AG08396 (cell line): ENCODE measurements at places on chromosomes 12 and 14.
A peak's percentile ranks its signal among the peaks of the same experiment; 100 is the strongest.

DNA sequence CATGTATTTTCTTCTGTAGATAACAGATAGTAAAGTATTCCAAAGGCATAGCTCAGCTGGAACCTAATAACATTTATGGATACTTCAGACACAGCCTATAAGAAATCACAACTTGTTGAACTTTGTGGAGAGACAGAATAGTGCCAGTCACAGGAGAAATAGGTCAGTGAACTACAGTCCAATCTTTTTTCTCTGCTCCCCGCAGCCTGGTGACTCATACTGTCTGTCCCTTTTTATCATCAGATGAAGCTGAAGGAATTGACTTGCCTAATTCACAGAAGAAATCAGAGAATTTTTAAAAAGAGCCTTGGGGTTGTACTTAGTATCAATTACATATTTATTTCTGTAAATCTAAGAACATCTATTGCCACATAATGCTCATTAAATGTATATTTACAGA is 222.3 kb downstream of the ALG10 start:
- DNase-seq, result no peak

DNA sequence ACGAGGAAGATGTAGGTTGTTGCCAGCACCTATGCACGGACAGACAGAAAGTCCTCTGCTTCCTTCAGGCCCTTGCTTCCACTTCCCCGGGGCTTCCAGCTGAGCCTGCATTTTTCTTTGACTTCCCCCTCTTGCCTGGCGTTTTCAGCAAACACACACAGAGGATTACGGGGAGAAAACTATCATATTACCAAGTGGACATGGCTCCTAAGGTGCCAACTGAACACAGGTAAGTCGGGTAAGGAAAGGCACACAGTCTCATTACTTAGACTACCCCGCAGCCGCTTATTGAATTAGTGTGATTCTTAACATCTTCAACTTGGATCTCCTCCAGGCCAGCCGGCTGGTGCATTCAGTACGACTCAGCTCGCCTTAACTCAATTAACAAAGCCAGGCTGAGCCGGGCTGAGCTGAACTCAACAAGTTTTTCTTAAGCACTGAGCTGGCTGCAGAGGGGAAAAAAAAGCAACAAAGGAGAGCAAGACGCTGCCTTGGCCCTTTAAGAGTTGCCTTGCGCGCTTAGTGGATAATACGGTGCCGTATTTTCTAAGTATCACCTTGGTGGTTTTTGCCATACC is 19.2 kb upstream of the MAP1LC3B2 start:
- DNase-seq, result no peak

GRCh38 chr12:68306564-68306963 is 25.6 kb downstream of the MDM1 start:
- no peak for DNase-seq

DNA sequence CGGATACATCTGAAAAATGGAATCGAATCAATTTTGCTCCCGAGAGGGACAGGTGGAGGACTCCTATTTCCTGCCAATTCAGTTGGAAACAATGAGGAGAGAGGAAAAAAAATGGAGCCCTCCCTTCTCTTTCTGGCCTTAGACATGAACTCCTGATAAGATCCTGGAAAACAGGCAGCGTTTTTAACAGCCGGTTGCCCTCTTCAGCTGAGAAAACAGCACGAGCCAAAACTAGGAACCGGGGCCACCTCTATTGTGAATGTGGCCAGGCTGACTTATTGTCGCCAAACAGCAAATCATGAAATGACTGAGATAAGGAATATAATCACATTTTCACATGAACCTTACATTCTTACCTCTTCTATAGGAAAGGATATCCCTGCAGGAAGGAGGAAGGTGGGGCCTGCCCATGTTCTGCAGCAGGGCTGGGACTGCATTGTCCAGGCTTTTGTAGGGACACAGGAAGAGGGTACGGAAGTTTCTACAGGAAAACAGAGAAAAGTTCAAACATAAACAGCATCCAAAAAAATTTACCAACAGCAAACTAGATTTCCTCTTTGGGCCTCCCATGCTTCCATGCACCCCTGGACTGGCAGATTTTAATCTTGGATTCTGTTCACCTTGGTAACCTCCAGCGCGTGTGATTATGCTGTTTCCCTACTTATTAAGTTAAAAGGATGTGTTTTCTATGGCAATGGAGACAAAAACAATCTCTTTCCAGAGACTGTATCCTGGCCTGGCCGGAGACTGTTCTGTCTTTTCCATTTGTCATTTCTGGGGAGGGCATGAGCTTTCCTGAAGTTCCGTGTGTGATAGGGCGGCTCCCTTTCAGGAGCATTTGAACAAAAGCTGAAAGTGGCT is 29.0 kb upstream of the ELK3 start:
- DNase-seq, result no peak

DNA sequence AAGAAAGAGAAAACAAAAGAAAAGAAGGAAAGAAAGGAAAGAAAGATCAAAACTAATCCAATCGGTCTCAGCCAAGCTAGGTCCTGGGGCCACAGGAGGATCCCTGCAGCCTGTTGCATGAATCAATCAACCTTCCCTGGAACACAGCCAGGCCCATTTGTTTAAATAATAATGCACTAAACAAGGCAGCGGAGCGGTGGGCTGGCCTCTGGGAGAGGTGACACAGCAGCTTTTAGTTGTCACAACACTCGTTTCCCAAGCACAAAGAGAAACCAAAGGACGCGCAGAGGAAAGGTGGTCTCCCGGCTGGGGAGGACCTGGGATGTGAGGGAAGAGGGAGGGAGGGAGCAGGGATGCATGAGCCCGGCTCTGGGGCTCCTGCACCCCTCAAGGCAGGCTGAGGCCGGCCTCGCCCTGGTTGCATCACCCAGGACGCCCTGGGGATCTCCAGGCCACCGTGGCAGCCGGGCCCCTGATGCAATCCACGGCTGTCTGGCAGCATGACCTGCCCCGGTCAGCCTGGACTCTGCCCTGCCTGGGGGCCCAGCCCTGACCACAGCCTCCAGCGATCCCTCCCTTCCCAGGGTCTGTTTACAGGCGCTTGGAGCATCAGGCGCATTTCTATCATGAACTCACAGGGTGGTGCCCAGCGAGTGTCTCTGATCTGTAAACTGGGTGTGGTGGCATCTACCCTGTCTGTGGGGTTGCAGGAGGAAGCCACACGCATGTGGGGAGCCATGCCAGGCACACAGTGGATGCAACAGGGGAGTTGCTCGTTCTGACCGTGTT is 32.5 kb downstream of the MMP17 start:
- peak; percentile 76 for DNase-seq

DNA sequence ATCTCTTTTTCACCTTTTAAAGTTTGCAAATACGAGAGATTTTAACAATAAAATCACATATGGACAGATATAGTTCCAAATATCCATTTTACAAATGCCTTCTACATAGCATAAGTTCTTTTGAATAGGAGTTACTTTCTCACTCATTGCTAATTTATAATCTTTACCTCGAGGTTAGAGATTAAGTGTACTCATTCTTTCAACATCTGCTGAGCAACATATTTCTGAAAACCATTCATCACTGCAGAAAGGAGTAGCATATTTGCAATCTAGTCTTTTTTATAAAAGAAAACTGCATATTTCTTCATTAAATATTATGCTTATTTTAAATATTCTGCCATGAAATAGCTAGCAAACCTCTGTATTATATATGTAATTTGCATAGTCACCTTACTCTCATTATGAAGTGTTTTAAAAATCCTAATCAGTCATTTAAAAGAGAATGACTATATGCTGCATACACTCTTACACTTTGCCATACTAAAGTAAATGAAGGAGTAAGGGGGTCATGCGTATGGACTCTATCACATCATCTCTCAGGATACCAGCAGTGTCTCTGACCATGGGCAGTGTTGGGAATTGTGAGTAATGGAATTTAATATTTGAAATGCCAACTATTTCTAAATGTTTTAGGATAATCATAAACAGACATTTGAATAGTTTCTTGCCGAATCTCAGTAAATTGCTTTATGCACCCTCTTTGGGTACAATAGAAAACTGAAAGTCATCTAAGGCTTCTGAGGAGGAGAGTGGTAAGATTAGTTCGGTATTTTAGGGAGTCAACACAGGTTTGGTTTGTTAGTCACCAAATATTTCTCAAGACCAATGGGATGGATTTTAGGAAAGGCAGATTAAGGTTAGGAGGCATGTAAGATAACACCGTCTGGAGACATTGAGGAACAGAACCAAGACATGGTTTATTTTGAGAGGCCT is 524.8 kb upstream of the ATP2B1 start:
- DNase-seq, result no peak

DNA sequence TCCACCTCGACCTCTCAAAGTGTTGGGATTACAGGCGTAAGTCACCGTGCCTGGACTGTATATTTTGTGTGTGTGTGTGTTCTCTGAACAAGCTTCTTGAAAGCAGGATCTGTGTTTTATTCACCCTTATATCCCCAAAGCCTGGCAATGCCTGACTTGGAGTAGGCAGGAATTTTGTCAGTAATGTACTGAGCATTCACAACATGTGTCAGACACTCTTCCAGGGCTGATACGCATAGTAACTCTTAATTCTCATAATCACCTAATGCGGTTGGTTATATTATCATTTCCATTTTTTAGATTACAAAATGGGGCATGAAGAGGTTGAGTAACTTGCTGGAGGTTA is 50.4 kb upstream of the PLEKHG3 start:
- DNase-seq, result no peak

DNA sequence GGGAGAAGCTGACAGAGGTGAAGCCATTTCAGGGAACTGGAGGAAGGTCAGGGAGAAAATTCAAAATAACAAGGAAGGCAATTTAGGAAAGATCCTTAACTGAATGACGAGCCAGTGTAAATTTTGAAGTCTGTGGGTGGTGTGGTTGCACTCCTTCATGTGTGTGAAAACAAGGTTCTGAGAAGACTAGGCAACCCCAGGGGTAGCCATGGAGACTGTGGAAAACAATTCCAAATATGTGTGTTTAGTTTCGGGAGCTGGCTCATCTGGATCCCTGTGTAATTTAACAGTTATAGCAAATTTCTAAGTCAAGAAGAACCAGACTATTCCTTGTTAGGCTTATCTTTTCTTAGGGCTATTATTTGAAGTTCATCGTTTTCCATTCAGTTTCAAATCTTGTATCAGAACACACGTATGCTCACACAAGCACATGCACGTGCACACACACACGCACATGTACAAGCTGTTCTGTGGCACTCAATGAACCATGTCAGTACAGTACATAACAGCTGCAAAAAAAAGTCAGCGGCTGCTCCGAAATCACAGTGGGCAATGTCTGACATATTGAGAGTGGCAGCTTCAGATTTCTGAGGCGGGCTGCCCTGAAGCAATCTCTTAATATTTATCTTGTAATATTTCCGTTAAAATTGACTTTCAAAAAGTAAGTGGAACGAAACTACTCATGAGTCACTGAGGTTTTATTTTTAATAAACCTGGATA is 411.2 kb downstream of the AEBP2 start:
- peak; percentile 27 for DNase-seq

- no peak for DNase-seq
These were observed 124.7 kb downstream of the DAAM1 start for GRCh38 chr14:59313144-59313651.

- DNase-seq, result no peak
These were observed 25.9 kb upstream of the BDKRB2 start for GRCh38 chr14:96178461-96179321.

DNA sequence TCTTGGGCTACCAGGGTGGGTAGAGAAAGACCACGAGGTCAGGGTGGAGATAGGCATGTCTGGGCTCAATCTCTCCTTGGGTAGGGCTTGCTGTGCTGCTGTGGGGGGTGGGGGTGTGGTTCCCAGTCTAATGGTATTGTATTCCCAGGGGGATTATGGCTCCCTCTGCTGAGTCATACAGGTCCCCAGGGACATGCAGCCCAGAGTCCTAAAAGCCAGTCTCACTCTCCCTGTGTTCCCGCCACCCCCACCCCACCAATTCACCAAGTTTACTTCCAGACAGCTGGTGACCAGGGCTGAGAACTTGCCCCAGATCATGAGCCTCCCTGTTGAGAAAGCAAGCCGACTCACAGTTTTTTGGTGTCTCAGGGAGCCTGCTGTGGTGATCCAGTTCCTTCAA is 367.6 kb downstream of the C12orf75 start:
- no peak for DNase-seq

GRCh38 chr12:109544955-109545531 is 28.3 kb downstream of the MMAB start:
- peak; percentile 33 for DNase-seq

- DNase-seq, result no peak
These were observed 7.2 kb upstream of the KRT75 start for GRCh38 chr12:52441320-52441911.

- no peak for DNase-seq
These were observed 124.5 kb downstream of the BTG1 start for GRCh38 chr12:92020983-92021665.

- DNase-seq, result no peak
These were observed 47.8 kb downstream of the BTBD7 start for GRCh38 chr14:93285044-93285443.

DNA sequence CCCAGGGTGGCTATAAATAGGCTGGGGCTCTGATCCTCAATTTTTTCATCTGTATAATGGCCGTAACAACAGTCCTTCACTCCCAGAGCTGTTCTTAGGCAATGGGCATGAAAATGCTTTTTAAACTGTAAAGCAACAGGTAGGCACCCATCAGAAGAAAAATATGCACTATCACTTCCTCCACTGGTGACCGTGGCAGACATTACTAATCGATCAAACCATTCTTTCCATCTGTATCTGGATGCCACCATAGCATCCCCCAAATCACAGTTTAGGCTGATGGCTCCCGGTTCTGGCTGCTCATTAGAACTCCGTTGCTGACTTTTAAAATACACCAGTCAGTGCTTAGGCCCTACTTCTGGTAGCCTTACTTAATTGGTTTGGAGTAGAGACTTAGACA is 11.2 kb downstream of the KRT71 start:
- DNase-seq, result no peak

DNA sequence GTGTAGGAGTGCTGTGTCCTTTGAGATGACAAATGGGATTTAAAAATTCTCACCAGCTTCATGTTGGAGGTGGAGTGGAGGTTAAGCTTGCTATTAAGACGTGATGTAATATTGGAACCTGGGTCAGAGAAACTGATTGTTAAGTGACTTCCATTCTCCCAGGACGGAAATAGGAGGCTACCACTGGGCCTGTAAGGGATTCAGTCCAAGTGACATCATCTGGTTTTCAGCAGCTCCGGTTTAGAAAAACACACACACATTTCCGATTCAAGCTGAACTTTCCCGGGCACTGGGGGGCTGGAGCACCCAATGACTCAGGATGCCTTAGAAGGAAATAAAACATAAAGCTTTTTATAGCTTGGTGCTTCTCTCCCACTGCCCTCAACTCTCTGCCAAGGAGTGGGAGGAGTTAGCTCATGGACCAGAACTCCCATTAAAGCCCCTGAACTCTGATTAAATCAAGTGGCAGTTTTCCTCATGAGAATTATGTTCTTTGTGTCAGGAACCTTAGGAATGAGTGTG is 12.4 kb downstream of the CALM1 start:
- peak; percentile 78 for DNase-seq

- DNase-seq, result no peak
These were observed 171.5 kb downstream of the CHST11 start for GRCh38 chr12:104627990-104628830.
